ENCODE measurements at places on chromosomes 4 and X. TPM values are rescaled to one million over a fixed set of nuclear protein-coding genes. Genes with fewer than 3 reads are reported as not detected.

Gene SPP1
- total RNA-seq = 0.12 TPM

- H3K27me3 ChIP-seq = no peaks in the 10 kb centered on the region
- H3K36me3 ChIP-seq = no peaks in the 10 kb centered on the region
- no peak for DNase-seq
- no peak overlapping the region for H3K4me3 ChIP-seq
- H3K4me1 ChIP-seq = no peaks in the 10 kb centered on the region
These were observed 39.8 kb upstream of the TCEAL2 start for GRCh38 chrX:102085706-102086105.

DNA sequence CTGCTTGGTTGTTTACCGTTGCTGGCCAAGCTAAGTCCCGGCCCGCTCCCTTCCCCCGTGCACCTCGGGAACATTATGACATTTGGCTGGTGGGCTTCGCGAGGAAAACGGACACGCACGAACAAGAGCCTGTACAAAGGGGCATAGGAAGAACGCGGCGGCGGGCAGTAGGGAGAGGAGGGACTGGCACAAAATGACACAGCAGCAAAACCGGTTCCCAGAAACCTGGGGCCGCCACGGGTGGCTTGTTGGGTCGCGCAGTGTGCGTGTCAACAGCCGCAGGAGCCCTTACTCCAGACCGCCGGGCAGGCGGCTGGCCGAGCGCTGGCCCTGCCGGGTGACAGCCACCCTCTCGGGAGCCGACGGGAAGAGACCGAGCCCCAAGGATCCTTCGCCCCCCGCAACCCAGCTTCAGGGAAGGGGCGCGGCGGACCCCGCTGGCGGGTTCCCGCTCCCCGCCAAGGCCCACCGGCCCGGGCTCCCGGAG, 1.6 kb upstream of the LIN54 start:
- H3K4me3 ChIP-seq = peak overlapping the region; percentile 98
- H3K27ac ChIP-seq = peak overlapping the region; percentile 90
- DNase-seq = no peak

GRCh38 chrX:1912193-1912592, 297.3 kb downstream of the ASMT start:
- H3K27me3 ChIP-seq = no peaks in the 10 kb centered on the region
- H3K27ac ChIP-seq = no peak overlapping the region
- H3K4me3 ChIP-seq = no peak overlapping the region
- H3K36me3 ChIP-seq = no peaks in the 10 kb centered on the region

Gene PPP4R3C
- not detected for total RNA-seq

GRCh38 chr4:160877087-160877790, 1286.6 kb downstream of the FSTL5 start:
- H3K27ac ChIP-seq = no peak overlapping the region
- H3K4me3 ChIP-seq = no peak overlapping the region
- no peak for DNase-seq
- H3K36me3 ChIP-seq = no peaks in the 10 kb centered on the region

DNA sequence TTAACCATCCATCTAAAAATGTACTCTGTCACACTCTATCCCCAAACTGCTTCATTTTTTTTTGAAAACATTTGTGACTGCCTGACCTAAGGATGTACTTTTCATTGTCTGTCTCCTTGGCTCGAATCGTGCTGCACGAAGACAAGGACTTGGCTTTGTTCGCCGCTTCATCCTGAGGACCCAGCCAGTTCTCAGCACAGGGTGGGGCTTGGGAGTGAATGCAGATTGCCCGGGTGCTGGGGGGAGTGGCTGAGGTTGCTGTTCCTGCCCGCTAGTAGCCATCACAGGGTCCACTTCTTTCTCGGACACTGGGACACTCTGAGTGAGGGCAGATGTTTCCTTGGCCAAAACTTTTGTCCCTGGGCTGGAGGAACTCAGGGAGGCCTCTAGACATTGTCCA, 70.1 kb upstream of the CLCN4 start:
- H3K36me3 ChIP-seq = peaks cover under 1% of the 10 kb centered on the region
- H3K4me1 ChIP-seq = peaks cover 3% of the 10 kb centered on the region
- DNase-seq = no peak
- no peak overlapping the region for H3K4me3 ChIP-seq
- no peak overlapping the region for H3K27ac ChIP-seq
- no peaks in the 10 kb centered on the region for H3K27me3 ChIP-seq

- H3K4me3 ChIP-seq = no peak overlapping the region
- no peaks in the 10 kb centered on the region for H3K27me3 ChIP-seq
- H3K4me1 ChIP-seq = no peaks in the 10 kb centered on the region
- no peak overlapping the region for H3K27ac ChIP-seq
- no peaks in the 10 kb centered on the region for H3K36me3 ChIP-seq
These were observed 32.3 kb downstream of the GPC3 start for GRCh38 chrX:133953078-133953477.

DNA sequence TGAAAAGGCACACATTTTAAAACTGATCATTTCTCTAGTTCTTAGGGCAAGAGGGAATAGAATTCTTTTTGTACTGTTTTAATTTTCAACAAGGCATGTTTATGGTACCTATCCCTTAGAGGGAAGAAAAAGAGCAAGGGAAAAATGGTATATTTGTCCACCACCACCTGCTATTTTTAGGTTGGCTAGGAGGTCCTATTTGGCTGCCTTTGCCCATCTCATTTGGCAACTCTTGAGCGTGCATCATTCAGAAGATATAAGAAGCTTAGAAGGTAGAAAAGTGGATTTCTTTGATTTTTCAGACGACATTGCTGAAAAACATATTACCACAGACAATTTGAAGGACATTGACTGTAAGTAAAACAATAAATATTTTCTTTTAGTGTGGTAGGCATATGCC, 69.0 kb downstream of the DCK start:
- no peak overlapping the region for H3K27ac ChIP-seq
- DNase-seq = no peak
- H3K27me3 ChIP-seq = no peaks in the 10 kb centered on the region
- no peak overlapping the region for H3K4me3 ChIP-seq
- H3K4me1 ChIP-seq = no peaks in the 10 kb centered on the region
